ENCODE measurements at places on chromosomes 12 and 14. TPM values are rescaled to one million over a fixed set of nuclear protein-coding genes. Genes with fewer than 3 reads are reported as not detected.

- H3K4me3 ChIP-seq, result no peak overlapping the region
- H3K36me3 ChIP-seq, result no peaks in the 10 kb centered on the region
- no peak overlapping the region for H3K27ac ChIP-seq
- H3K27me3 ChIP-seq, result no peaks in the 10 kb centered on the region
Measured at GRCh38 chr12:63940310-63941005, 96.0 kb downstream of the SRGAP1 start.

GRCh38 chr14:95313190-95313589, 6.5 kb downstream of the CLMN start:
- H3K4me3 ChIP-seq, result no peak overlapping the region
- no peaks in the 10 kb centered on the region for H3K4me1 ChIP-seq
- no peak for DNase-seq
- H3K27me3 ChIP-seq, result no peaks in the 10 kb centered on the region
- H3K36me3 ChIP-seq, result no peaks in the 10 kb centered on the region

GDF3 gene
- 0.84 TPM for total RNA-seq

KIF26A gene
- 8.3 TPM for total RNA-seq

DNA sequence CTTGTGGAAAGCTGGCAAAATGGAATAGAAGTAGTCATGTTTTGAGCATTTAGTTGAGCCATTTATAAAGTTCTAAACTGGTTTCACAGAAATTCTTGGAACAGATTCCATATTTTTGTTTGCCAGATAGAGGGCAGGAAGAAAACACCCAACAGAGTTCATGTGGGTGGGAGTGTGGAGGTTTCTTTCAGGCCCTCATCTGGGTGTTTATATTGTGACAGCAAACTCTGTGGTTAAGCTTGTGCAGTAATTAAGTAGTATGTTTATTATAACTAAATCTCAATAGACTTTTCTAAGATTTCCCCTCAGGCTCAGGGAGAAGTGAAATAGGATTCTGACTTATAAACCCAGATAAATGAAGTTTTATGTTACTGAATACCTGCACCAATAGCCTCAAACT, 57.4 kb downstream of the SPPL3 start:
- no peaks in the 10 kb centered on the region for H3K27me3 ChIP-seq
- H3K36me3 ChIP-seq, result no peaks in the 10 kb centered on the region
- peaks cover 2% of the 10 kb centered on the region for H3K4me1 ChIP-seq
- H3K4me3 ChIP-seq, result no peak overlapping the region

DNA sequence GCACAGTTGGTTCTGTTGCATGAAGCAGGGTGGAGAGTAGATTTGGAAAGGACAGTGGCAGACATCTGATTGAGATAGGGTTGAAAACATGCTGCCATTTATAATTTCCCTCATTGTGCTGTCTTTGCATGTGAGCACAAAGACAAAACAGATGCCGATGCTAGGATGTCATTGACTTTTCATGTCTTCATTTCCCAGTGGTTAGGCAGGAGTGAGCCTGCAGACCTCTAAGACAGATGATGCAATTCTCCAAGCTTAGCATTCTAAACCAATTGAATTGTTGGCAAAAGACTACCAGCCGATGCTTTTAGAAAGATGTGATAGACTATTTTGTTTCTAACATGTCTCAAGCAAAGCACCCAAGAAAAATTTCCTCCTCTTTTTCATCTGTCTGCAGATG, 37.1 kb upstream of the PELI2 start:
- no peaks in the 10 kb centered on the region for H3K36me3 ChIP-seq
- no peaks in the 10 kb centered on the region for H3K27me3 ChIP-seq
- H3K4me3 ChIP-seq, result no peak overlapping the region
- H3K4me1 ChIP-seq, result no peaks in the 10 kb centered on the region
- no peak for DNase-seq

DNA sequence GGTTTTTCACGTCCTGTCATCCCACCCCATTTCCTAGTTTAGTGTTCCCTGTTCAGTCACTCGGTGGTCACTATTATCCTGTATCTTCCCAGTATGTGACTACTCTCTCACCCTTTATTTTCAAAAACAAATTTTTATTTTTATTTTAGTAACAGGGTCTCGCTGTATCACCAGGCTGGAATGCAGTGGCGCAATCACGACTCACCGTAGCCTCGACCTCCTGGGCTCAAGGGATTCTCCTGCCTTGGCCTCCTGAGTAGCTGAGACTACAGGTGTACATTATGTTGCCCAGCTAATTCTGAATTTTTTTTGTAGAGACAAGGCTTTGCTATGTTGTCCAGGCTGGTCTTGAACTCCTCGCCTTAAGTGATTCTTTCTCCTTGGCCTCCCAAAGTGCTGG, 20.1 kb upstream of the PRICKLE1 start:
- DNase-seq, result no peak
- H3K4me1 ChIP-seq, result peaks cover 1% of the 10 kb centered on the region
- no peaks in the 10 kb centered on the region for H3K36me3 ChIP-seq

DNA sequence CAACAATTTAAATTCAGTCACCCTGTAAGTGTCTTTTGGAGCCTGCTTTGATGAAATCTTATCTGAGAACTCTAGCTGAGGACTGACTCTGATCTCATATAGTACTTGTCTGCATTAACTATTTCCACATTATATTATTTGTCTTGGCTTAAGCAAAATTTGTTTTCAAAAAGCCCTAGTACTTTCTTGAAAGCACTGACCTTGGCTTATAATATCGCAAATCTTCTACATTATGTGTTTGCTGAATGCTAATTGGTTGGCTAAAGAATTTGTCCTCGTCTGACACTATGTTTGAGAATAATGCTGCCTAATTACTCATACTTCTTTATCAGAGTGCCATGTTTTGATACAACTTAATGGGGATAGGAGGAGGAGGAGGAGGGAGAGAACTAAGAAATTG, 46.9 kb upstream of the FLRT2 start:
- no peak for DNase-seq
- H3K27me3 ChIP-seq, result no peaks in the 10 kb centered on the region
- H3K27ac ChIP-seq, result no peak overlapping the region
- H3K36me3 ChIP-seq, result no peaks in the 10 kb centered on the region

PCED1B gene
- total RNA-seq, result 11.0 TPM

STXBP6 gene
- 2.8 TPM for total RNA-seq

NPFF gene
- total RNA-seq, result not detected

DNA sequence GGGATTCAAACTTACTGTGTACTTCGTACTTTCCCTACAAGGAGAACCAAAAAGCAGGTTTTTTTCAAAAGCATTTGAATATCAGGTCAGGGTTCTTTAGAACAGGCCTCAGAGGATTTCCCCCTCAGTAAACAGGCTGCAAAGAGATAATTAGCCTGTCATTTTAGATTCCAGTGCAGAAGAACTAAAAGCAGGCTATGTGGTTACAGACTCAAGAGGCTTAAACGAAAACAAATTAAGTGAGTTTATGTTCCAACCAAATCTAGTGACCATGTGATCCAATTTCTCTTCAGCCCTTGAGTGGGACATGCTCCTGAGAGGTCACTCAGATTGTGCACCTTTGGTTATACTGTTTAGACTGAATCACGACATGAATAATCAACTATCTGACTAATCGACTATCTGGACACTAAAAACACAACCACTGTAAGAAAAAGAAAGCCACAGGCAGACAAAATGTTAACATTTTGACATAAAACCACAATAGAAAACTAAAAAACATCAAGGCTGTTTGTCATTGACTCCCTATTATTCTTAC, 4.5 kb downstream of the TMED8 start:
- H3K4me3 ChIP-seq, result no peak overlapping the region
- H3K27ac ChIP-seq, result no peak overlapping the region
- no peaks in the 10 kb centered on the region for H3K4me1 ChIP-seq
- H3K36me3 ChIP-seq, result no peaks in the 10 kb centered on the region
- no peak for DNase-seq

USP44 gene
- total RNA-seq, result 2.2 TPM

DNA sequence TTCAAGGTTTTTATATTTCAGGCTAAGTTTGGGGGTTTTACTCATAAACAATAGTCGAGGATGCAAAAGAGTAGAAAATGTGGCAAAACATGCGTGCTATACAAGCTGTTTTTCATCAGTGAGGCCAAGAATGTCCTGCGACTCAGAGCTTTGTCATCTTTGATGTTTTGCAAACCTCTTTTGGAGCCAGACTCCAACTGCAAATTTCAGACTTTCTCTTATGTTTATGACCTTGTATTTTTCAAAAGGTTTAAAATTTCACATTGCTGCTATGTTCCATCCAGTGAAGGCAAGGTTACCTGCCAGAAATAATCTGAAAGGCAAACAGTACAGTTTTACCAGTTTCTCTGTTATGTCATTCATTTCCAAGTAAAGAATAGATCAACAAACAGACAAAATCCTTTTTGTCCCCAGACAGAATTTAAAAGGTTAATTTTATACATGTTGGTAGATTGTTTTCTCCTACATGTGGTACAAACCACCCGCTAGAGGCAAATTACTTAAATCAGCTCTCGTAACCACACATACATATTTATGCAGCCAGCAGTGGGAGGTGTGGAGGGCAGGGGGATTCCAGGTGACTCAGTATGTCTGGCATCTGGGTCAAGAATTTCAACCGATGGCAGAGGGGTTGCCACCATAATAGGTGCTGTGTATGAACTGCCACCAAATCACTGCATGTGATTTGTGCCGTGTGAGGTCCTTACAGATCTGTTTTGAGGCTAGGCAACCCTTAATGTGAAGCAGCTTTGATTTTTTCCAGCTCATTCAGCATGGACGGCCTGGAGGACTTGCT, 119.8 kb upstream of the CPM start:
- H3K27me3 ChIP-seq, result no peaks in the 10 kb centered on the region
- H3K4me1 ChIP-seq, result no peaks in the 10 kb centered on the region
- no peak overlapping the region for H3K27ac ChIP-seq
- DNase-seq, result no peak

GRCh38 chr12:67786086-67786485, 137.5 kb downstream of the DYRK2 start:
- H3K27me3 ChIP-seq, result no peaks in the 10 kb centered on the region
- H3K4me1 ChIP-seq, result no peaks in the 10 kb centered on the region
- no peaks in the 10 kb centered on the region for H3K36me3 ChIP-seq
- no peak overlapping the region for H3K27ac ChIP-seq
- H3K4me3 ChIP-seq, result no peak overlapping the region
- no peak for DNase-seq

GRCh38 chr12:116431677-116432300, 127.4 kb upstream of the MAP1LC3B2 start:
- H3K27me3 ChIP-seq, result no peaks in the 10 kb centered on the region
- no peak overlapping the region for H3K4me3 ChIP-seq
- no peaks in the 10 kb centered on the region for H3K4me1 ChIP-seq
- H3K36me3 ChIP-seq, result no peaks in the 10 kb centered on the region
- H3K27ac ChIP-seq, result no peak overlapping the region
- no peak for DNase-seq

GRCh38 chr12:120453977-120454376, 7.7 kb downstream of the GATC start:
- no peaks in the 10 kb centered on the region for H3K4me1 ChIP-seq
- DNase-seq, result no peak
- no peak overlapping the region for H3K27ac ChIP-seq

GRCh38 chr14:101294136-101294535, 267.2 kb upstream of the DIO3 start:
- H3K27ac ChIP-seq, result no peak overlapping the region
- no peaks in the 10 kb centered on the region for H3K27me3 ChIP-seq
- DNase-seq, result no peak
- no peaks in the 10 kb centered on the region for H3K36me3 ChIP-seq

RPS26 gene
- total RNA-seq, result 69.1 TPM

DNA sequence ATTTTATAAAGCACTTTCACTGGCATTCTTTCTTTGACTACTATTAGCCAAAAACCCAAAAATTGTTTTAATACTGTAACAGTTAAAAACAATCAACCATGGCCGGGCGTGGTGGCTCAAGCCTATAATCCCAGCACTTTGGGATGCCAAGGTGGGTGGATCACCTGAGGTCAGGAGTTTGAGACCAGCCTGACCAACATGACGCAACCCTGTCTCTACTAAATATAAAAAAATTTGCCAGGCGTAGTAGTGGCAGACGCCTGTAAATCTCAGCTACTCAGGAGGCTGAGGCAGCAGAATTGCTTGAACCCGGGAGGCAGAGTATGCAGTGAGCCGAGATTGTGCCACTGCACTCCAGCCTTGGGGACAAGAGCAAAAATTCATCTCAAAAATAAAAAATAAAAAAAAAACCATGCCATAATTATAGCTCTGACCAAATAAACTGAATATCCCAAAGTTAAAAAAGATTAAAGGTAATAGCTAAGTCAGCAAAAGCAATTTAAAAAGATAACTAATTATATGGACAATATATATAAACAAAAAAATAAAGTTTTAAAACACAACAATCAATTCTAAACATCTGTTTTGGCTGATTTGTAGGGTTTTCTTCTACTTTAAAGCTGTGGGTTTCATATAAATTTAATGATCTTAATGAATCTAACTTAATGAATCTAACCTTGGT, 10.0 kb downstream of the SINHCAF start:
- no peaks in the 10 kb centered on the region for H3K36me3 ChIP-seq
- no peaks in the 10 kb centered on the region for H3K4me1 ChIP-seq
- no peaks in the 10 kb centered on the region for H3K27me3 ChIP-seq
- no peak overlapping the region for H3K27ac ChIP-seq
- no peak for DNase-seq

DNA sequence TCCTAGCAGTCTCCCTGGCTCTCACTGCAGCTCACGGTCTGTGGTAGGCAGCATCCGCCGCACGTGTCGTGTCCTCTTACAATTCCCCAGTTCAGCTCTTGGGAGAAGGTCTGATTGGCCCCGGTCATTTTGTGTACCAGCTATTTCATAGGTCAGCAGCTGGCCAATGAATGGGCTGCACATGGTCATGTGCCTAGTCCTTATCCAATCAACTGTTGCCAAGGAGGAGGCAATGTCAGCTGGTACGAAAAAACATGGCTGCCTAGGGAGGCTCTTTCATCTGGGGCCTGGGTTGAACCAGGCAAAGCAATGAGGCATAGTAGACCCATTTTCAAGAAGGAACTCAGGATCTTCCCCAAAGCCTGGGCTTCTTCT, 46.1 kb downstream of the RNFT2 start:
- H3K27me3 ChIP-seq, result no peaks in the 10 kb centered on the region
- no peak overlapping the region for H3K4me3 ChIP-seq
- H3K27ac ChIP-seq, result no peak overlapping the region
- no peaks in the 10 kb centered on the region for H3K36me3 ChIP-seq

GRCh38 chr12:112107306-112108201, 1.0 kb downstream of the NAA25 start:
- H3K36me3 ChIP-seq, result no peaks in the 10 kb centered on the region
- no peak overlapping the region for H3K27ac ChIP-seq
- no peak for DNase-seq
- no peaks in the 10 kb centered on the region for H3K27me3 ChIP-seq
- H3K4me1 ChIP-seq, result no peaks in the 10 kb centered on the region

DNA sequence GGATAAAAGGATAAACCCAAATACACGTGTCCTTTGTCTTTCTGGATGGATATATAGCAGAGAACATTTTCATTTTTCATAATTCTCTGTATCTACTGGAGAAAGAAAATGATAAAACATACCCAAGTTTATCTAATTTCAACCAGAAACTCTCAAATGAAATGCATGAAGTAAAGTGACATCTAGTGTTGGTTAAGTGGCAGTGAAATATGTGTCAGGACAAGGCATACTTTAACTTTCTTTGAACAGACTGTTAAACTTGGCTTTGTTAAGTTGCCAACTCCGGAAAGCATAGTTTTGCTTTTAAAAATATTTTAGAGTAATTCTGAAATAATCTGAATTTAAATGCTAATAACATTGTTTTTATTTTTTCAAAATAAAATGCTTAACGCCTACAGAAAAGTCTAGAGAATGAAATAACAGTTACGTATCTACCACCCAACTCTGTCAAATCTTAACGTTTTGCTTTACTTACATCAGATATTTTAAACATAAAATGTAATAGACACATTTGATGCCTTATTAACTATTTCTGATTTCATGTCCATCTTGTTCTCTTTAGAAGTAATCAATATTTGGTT, 25.2 kb upstream of the NTN4 start:
- H3K36me3 ChIP-seq, result no peaks in the 10 kb centered on the region
- H3K4me3 ChIP-seq, result no peak overlapping the region
- DNase-seq, result no peak
- no peaks in the 10 kb centered on the region for H3K4me1 ChIP-seq
- H3K27ac ChIP-seq, result no peak overlapping the region
- no peaks in the 10 kb centered on the region for H3K27me3 ChIP-seq

All from aorta (tissue), 5 donors.